Stromal cell of bone marrow (primary cell): ENCODE measurements at places on chromosomes 4 and X.
A peak's percentile ranks its signal among the peaks of the same experiment; 100 is the strongest.

- peak; percentile 4 for DNase-seq
Observed at GRCh38 chrX:52082578-52082977, 13.6 kb upstream of the MAGED4B start.

DNA sequence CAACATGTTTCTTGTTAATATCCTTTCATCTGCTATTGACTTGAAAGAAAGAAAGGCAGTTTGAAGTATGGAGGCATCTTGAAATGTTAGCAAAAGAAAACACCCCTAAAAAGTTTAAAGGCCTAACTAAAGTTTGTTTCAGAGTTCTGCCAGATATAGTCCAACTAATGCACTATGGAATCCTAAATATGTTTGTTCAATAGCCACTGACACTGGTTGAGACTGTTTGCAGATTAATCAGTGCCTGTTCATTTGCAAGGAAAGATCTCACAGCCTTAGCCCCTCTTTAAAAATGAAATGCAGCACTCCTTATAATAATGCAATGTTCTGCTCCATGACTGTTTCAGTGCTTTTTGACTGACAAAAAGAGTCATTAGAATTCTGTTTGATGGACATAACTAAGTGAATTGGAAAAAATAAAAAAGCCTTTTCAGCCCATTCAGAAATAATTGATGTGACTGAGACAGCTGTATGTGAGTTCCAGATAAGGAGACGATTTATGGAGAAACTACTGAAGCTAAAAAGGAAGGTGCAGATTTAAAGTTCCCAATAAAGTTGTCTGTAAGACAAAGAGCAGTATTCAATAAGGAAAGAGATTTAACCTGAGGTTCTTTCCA is 192.0 kb downstream of the PCDH7 start:
- DNase-seq = no peak

- DNase-seq = no peak
Observed at GRCh38 chrX:36916941-36917340, 91.2 kb upstream of the FAM47C start.

DNA sequence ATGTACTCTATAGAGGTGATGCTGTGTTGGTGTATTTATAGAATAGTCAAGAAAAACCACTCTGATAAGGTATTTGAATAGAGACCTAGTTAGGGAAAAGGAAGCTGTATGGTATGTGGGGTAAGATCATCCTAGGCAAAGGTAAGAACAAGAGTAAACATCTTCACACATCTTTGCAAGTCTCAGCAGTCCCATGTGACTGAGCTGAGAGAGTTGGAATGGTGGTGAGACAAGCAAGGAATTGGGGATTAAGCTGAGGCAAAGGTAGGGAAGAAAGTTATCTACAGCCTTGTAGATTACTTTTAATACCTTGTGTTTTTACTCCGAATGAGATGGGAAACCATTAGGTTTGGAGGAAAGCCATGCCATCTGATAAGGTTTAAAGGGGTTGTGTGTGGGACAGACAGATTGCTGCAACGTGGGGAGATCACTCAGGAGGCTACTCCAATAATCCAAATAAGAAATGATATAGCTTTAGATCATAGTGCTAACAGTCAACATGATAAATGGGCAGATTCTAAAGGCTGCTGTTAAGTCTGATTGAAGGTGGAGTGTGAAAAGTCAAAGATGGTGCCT is 31.7 kb upstream of the MANBA start:
- DNase-seq = no peak

- no peak for DNase-seq
Observed at GRCh38 chr4:107349266-107349665, 313.2 kb upstream of the DKK2 start.

DNA sequence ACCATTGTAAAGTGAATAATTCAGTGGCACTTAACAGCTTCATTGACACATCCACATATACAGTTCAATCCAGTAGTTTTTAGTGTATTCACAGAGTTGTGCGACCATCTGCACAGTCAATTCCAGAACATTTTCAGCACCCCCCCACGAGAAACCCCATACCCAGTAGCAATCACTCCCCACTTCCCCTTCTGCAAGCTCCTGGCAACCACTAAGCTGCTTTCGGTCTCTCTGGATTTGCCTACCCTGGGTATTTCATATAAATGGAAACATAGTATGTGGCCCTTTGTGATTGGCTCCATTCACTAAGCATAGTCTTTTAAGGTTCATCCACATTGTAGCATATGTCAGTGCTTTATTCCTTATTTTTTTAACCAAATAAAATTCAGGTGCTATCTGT is 10.0 kb downstream of the MSL3 start:
- no peak for DNase-seq

- no peak for DNase-seq
Observed at GRCh38 chr4:113773756-113774155, 12.2 kb upstream of the CAMK2D start.

- no peak for DNase-seq
Observed at GRCh38 chr4:156594624-156595023, 377.0 kb downstream of the PDGFC start.

GRCh38 chr4:88949605-88950004 is 107.4 kb downstream of the FAM13A start:
- DNase-seq = no peak

DNA sequence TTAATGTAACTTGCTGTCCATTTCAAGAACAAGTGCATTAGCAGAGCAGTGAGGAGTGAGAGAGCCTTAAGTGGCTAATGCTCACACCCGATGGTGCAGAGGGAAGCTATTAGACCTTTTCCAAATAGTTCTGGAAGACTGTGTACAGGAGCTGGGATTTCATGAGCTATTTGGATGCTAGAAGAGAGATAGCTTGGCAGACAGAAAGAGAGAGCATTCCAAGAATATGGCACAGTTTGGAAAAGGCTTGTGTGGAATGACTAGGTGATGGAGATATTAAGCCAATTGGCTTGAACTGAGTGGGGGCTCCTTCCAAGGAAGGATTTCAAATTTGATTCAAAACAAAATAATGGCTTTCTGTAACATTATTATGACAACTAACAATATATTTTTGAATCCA is 1097.2 kb upstream of the TENM3 start:
- DNase-seq = no peak

DNA sequence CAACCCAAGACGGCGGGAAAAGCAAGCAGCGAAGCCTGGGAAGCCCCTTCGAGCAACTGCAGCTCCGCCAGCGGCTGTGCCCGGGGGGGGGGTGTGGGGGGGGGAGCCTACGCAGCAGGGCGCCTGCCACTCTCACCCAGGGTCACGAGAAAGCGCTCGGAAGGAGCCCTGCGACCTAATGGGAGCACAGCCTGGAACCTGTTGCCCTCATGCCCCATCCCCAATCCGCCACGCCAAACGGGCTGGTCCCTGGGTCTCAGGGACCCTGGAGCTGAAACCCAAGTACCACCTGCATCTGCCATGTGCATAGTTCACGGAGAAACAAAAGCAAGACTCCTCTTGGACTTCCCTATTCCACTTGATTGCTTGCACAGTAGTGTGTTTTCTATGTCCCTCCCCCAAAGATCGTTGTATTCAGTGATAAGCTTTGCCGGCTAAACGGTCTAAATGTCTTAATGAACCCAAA is 359 bp upstream of the GAB3 start:
- no peak for DNase-seq

GRCh38 chr4:174332741-174333493 is 49.2 kb downstream of the CEP44 start:
- no peak for DNase-seq

GRCh38 chrX:119728487-119728886 is 29.9 kb upstream of the SOWAHD start:
- no peak for DNase-seq

DNA sequence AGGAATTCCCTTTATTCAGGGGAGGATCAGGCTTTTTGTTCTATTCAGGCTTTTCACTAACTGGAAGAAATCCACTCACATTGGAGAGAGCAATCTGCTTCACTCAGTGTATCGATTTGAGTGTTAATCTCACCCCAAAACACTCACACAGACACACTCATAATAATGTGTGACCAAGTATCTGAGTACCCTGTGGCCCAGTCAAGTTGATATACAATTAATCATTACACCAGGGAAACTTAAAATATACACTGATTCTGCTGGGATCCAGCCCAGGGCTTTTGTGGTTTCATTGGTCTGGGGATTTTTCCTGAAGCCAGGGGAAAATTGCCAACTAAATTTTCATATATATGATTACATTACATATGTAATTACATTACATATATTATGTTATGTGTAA is 44.0 kb upstream of the GATB start:
- no peak for DNase-seq

- DNase-seq = no peak
Observed at GRCh38 chrX:111759686-111760085, 78.7 kb downstream of the ALG13 start.

GRCh38 chr4:62533573-62533972 is 1333.4 kb downstream of the ADGRL3 start:
- no peak for DNase-seq

DNA sequence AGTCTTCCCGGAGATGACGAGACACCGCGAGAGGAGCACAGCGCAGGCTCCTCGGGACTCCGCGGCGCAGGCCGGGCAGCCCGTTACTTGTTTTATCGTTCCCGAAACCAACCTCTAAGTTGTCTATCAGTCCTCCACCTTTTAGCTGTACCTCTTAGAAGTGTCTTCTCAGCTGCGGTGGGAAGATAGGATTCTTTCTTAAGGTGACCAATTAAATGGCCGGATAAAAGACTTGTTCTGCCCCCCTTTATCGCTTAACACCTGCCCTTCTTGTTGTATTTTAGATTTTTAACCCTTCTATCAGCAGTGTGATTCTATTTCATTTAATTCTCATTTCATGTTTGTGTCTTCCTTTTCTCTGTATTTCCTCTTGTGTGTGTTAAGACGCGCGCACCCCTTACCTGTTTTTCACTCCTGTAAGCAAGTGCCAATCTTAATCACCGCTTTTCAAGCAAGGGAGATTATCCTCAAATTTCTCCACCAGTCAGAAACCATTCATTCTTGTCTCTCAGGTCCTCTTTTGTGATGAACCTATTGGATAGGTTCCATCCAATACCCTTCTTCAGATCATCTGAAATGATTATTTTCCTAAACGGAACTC is at the start of gene SLC9B2:
SLC9B2 (minus strand) TSS at position 15 of the 601 bp plus-strand sequence. CDS start 9,211 bp downstream, outside the sequence.
- no peak for DNase-seq

- DNase-seq = no peak
Observed at GRCh38 chr4:1771555-1772305, 21.4 kb upstream of the FGFR3 start.

DNA sequence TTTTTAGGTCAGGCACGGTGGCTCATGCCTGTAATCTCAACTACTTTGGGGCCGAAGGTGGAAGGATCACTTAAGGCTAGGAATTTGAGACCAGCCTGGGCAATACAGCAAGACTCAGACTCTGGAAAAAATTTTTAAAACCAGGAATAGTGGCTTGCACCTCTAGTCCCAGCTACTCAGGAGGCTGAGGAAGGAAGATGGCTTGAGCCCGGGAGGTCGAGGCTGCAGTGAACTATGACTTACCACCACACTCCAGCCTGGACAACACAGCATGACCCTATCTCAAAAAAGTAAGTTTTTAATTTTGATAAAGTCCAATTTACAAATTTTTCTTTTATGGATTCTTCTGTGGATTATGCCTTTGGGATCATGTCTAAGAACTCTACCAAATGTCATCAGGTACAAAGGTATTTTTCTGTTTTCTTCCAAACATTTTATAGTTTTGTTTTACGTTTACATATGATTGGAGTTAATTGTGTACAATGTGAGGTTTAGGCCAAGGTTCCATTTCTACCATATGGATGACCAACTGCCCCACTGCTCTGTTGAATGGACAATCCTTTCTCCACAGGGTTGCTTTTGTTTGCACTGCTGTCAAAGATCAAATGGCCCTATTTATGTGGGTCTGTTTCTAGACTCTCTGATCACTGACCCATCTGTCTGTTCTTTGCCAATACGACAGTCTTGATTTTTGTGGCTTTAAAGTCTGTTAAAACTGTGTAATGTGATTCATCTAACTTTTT is 48.2 kb downstream of the CPLX1 start:
- no peak for DNase-seq

DNA sequence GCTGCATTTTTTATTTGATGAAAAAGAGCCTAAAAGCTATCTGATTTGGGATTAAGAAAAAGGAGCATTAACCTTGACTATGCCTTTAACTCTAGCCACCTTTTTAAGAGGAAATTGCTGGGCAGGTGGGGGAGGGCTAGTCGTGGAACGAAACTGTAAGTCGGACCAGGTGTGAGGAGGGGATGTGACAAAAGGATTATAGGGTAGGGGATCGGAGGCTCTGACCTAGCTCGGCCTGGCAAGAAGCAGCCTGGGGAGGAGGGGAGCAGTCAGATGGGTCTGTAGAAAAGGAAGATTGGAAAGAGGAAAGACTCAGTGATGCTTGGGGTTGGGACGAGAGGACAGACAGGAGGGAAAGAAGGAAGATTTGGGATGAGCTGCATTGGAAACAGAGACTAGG is 21.1 kb upstream of the SPCS3 start:
- no peak for DNase-seq

- peak; percentile 55 for DNase-seq
Observed at GRCh38 chrX:132435222-132435621, 53.6 kb downstream of the MBNL3 start.

DNA sequence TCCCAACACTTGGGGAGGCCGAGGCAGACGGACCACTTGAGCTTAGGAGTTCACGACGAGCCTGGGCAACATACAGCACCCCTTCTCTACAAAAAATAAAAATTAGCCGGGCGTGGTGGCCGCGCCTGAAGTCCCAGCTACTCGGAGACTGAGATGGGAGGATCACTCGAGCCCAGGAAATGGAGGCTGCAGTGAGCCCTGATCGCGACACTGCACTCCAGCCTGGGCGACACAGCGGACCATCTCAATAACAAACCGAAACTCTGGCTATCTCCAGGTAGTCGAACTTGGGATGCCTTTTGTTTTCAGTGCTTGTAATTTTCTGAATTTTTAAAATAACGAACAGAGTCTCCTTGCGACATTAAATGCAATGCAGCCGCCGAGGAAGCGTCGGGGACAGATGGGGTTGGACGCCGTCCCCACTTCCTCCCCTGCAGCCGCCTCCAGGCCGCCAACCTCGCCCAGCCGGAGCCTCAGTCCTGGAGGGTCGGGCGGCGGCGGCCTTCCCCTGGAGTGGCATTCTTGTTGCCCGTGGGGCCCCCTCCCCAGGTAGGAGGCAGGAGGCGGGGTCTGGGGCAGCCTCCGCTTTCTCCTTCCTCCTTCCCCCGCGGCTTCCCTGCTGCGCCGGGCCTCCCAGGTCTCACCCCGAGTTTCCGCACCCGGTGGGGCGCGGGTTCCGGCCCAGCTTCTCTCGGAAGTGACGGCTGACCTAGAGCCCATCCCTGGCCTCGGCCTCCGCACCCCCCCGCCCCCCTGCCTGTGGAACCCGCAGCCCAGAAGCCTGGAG is 14.6 kb downstream of the HMX1 start:
- no peak for DNase-seq

DNA sequence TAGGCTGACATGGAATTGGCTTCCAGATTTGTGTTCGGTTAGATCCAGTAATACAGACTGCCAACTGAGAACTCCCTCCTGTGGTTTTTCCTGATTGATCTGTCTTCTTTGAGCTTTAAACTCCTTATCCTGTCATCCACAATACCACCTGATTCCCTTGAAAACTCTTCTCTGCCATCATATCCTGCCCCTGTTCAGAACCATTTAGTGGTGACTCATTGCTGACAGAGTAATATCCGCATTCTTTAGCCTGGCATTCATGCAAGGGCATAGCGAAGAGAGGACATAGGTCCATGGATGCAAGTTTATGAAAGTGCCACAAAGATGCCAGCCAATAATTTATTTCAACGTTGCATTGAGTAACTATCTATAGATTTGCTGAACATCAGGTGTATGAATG is 76.6 kb downstream of the ITIH6 start:
- no peak for DNase-seq
